ENCODE measurements at places on chromosomes 7 and 10. TPM values are rescaled to one million over a fixed set of nuclear protein-coding genes. Genes with fewer than 3 reads are reported as not detected.

DNA sequence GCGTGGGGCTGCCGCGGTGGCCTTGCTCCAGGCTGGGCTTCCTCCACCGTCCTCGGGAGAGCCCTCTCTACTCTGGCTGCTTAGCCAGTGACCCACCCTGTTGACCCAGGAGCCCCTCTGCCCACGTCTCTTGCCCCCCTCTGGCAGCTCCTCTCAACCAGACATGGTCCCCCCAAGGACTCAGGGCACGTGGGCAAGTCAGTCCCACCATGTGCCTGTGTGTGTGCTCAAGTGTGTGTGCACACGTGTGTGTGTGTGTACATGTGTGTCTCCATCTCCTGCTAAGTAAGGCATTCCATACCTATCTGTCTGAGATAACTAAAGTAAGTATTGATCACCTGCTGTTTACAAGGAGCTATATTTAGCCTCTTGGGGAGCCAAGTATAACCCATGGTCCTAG is 101.0 kb downstream of the C10orf105 start:
- no peak for DNase-seq

DNA sequence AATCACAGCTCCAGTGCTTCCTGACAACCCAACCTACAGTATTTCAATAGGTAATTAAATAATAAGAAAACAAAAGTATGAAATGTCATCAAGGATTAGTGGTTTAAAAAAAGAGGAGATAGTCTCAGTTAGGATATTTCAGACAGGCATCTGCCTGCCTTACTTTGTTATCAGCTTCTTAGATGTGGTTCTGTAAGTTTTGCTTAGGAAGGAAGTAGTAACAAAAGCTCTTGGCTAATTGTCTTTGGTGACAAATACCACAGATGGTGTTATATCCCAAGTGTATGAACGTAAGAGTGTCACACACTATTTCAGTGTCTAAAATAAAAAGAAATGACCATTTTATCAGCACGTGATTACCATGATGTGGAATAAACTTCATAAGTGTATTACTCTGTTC is 9.8 kb upstream of the ACTA2 start:
- no peak for DNase-seq

The GCK gene
- polyA plus RNA-seq, result 2.1 TPM

- DNase-seq, result no peak
These were observed 53.4 kb downstream of the CFAP58 start for GRCh38 chr10:104406715-104407650.

GRCh38 chr10:26494018-26494417 is 55.9 kb downstream of the APBB1IP start:
- DNase-seq, result no peak

The ANXA7 gene
- 196 TPM for polyA plus RNA-seq

- DNase-seq, result no peak
These were observed 262.1 kb downstream of the CREB5 start for GRCh38 chr7:28674359-28674782.

The HOXA5 gene
- 21.8 TPM for polyA plus RNA-seq

DNA sequence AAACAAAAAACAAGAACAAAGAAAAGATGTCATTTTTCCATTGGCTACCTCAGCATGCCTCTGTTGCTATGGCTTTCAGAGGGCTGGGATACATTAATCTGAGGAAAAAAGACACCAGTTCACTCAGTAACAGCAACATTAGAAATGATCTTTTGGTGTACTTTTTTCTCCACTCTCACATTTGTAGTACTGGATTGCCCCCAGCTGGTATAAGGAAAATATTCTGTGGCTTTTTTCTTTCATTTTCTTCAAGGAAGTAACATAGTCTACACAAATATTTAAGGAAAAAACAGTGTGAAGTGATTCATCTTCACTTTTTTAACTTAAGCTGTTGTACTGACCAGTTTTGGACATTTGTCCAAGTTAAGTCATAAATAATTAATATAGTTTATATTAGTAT is 482.3 kb downstream of the SORCS1 start:
- DNase-seq, result no peak

DNA sequence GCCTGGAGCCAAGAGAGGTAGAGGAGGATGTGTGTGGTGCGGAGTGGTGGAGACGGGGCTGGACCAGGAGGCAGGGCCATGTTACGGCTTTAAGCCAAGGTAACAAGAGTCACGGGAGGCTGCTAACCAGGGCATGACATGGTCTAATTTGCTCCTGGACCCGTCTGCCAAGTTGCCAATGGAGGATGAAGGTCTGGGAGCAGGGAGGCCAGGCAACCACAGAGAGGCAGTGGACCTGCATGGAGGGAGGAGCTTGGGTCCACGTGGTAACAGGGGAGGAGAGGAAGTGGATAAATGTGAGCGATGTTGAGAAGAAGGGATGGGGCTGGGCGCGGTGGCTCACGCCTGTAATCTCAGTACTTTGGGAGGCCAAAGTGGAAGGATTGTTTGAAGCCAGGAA is 31.0 kb downstream of the SRRM3 start:
- DNase-seq, result no peak

- DNase-seq, result no peak
These were observed 45.0 kb upstream of the JAZF1 start for GRCh38 chr7:28225576-28225975.

- DNase-seq, result no peak
These were observed 44.8 kb downstream of the BMPER start for GRCh38 chr7:33950047-33950714.

GRCh38 chr7:157521752-157522151 is 184.9 kb downstream of the DNAJB6 start:
- no peak for DNase-seq

The ASIC3 gene
- polyA plus RNA-seq, result 10.0 TPM

The BTBD16 gene
- polyA plus RNA-seq, result not detected

DNA sequence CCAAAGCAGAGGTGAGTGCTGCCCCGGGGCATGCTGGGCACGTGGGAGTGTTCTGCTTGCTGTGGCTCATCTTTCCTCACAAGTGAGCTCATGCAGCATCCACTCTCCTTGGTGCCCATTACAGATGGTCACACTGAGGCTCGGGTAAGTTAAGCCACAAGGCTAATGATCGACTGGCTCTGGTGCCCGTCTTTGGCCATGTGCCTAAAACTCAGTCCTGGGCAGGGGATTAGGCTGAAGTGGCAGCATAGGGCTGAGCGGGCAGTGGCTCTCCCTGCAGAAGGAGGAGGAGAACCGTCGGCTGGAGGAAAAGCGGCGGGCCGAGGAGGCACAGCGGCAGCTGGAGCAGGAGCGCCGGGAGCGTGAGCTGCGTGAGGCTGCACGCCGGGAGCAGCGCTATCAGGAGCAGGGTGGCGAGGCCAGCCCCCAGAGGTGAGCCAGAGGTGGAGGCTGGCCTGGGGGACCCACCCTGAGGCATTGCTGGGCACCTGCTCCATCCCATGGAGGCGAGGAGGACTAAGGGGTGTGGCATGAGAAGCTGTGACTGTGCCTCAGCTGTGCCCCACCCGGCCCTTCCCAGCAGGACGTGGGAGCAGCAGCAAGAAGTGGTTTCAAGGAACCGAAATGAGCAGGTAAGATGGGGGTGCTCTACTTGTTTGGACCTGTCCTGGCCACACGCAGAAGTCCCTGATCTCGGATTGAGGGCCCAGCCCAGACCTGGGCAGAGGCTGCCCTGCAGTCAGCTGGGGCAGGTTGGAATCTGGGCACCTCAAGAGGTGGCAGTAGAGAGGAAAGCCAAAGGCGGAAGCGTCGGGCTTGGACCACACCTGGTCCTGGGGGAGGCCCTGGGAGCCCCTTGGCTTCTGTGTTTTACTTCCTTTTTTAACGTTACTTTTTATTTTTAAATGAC is 7.3 kb downstream of the PGAM2 start:
- peak; percentile 11 for DNase-seq

The FAM237B gene
- polyA plus RNA-seq, result not detected

DNA sequence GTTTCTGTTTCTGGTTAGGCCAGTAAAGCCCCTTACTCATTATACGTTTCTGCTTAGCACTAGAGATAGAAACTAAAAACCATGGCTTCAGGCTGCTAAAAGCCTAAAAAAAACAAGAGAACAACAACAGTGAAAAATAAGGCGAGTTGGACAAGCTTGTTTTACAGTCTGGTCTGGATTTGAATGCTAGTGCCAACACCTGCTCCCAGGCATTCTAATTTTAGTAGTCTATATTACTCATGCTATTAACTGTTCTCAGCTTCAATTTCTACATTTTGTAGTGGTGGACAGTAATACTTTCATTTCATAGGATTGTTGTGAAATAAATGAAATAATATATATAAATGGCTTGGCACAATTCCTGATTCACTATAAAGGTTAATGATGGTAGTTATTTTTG is 108.5 kb downstream of the HBP1 start:
- no peak for DNase-seq

GRCh38 chr7:105097619-105098018 is 83.6 kb downstream of the KMT2E start:
- no peak for DNase-seq

DNA sequence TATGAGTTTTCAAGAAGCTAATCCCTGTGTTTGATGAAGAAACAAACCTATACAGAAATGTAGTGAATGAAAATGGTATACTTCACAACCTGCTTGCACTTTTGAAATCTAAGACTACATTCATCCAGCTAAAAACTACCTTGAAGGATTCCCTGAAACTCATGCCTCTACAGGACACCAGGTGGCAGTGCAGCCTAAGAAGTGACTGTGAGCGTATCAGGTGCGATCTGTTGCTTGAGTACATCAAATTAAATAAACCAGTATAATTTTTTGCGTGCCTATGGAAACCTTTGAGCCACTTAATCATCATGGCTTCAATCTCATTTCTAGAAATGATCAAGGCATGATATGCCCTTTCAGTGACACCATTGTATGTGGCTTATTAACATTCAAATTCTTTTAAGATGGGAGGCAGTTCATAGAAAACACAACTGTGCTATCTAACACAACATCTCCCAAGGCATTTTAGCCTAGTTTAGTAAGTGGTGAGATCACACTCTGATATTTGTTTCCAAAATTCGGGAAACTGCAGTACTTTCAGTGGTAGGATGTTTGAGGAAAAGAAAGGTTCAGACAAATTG is 57.4 kb downstream of the PPP1R17 start:
- DNase-seq, result peak; percentile 63

GRCh38 chr7:131250331-131250730 is 77.3 kb upstream of the MKLN1 start:
- no peak for DNase-seq

DNA sequence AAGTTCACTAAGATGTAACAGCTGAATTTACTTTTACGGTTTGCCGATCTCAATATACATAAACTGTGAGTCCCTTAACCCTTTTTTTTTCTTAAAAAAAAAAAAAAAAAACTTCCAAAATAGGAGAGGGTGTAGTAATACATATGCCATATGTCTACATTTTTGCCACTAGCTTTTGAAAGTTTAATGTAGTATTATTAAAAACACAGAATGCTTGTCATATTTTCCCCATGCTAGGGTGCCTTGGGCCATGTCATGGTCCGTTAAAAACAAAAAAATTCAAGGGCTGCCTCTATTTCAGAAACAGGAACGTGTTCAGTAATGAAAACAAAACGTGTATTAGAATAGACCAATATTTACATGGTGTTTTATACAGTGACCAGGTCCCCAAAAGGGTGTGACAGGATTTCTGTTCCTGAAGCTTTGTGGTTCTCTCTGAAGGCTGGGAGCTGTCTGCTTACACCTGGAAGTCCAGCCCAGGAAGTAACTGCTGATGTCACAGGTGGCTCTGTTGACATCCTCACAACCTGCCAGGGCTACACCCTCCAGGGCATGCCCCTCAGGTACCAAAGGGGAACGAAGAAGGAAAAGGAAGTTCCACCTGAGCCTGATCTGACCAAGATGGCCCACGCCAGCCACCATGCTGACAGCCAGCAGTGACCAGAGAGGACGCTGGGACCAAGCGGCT is 79.0 kb downstream of the COBL start:
- DNase-seq, result no peak

The TMEM229A gene
- polyA plus RNA-seq, result 2.4 TPM

DNA sequence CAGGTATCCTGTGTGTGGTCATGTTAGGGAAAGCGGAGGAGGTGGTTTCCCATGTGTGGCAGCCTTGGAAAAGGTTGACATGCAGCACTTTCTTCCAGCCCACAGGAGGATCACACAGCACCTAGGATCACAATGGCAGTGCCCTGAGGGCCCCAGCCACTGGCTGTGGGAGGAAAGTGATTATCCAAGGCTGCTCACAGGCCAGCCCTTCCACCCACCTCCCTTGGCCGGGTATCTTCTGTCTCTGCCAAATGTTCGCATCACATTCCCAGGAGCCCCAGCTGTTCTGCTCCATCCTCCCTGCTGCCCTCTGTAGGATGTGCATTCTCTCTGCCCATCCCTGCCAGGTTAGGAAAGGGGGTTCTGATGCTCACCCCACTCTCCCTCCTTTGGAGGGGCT is 2.5 kb upstream of the MLXIPL start:
- DNase-seq, result no peak

The MYO3A gene
- 0.34 TPM for polyA plus RNA-seq

The COL28A1 gene
- 6.7 TPM for polyA plus RNA-seq

The SPDYE9 gene
- not detected for polyA plus RNA-seq

The TSPAN33 gene
- polyA plus RNA-seq, result 6.5 TPM

The ADAM8 gene
- polyA plus RNA-seq, result 7.7 TPM

GRCh38 chr10:102159051-102159597 is 6.9 kb downstream of the NOLC1 start:
- no peak for DNase-seq

GRCh38 chr10:26837139-26837538 is 23.6 kb downstream of the ABI1 start:
- no peak for DNase-seq

DNA sequence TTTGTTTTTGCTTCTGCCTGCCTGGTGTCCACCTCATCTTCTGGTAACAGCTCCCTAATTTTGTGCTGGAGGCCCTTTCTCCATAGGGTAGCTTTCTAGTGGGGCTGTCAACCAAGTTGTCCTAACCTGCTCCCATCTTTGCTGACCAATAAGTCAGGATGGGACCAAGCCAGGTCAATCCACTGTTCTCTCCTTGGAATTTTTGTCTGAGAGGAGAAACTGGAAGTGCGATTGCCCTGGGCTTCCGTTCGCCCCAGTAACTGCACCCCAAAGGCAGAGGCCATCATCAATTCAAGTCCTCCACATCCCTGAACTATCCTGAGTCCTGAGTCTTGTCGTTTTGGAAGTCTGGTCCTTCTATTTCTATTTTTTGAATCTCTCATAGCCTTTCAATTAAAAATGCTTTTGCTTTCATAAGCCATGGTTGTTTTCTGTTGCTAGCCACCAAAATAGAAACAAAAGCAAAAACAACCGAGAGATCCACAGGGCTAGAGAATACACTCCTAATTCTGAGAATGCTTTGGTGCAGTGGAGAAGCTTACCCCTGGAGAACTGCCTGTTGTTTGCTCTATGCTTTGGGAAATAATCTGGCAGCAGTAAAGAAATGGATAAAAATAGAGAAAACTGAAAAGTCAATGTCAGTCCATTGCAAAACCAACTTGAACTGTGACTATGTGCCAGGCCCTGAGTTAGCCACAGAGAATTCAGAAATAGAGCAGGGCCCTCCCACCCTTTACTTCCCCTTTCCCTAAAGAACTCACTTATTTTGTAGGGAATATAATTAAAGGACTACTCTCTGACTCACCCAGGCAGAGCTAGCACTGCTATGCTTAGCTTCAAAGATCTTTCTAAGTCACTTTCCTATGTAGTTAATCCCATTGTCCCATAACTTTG is 368.1 kb downstream of the CXCL12 start:
- peak; percentile 41 for DNase-seq

GRCh38 chr10:78628976-78629375 is 439.8 kb upstream of the ZMIZ1 start:
- no peak for DNase-seq
